ENCODE measurements at places on chromosomes 2 and 18.

GRCh38 chr18:48356151-48356745 is 52.9 kb downstream of the ZBTB7C start:
- no peak for DNase-seq

- DNase-seq = no peak
Observed at GRCh38 chr2:42786561-42787345, 5.6 kb downstream of the HAAO start.

- no peak for DNase-seq
Observed at GRCh38 chr2:236862526-236862925, 223.2 kb upstream of the COPS8 start.

- DNase-seq = no peak
Observed at GRCh38 chr2:86360776-86361175, 23.4 kb upstream of the REEP1 start.

DNA sequence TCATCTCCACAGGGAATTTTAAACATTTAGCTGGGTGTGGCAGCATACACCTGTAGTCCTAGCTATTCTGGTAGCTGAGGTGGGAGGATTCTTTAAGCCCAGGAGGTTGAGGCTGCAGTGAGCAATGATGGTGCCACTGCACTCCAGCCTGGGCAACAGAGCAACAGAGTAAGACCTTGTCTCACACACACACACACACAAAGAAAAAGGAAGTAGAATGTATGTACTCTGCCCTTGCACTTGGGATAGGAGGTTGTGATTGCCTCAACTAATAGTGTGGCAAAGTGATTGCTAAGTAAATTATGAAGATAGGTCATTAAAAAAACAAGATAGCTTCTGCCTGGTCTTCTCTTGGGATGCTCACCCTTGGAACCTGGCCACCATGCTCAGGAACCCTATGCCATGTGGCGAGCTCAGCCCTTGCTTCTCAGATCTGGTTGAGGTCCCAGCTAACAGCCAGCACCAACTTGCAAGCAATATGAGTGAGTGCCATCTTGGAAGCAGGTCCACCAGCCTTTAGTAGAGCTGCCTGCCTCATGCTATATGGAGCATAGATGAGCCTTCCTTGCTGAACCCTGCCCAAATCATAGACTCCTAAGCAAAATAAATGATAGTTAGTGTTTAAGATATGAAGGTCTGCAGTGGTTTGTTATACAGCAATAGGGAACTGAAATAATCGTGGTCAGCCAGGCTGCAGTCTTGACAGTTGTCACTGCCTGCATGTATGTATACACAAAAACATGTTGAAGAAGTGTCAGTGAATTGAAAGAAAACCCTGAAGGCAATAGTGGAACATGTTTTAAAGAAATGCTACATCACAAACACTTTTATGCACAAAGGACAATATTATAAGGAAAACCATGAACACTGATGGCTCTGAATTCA is 30.1 kb upstream of the PNO1 start:
- no peak for DNase-seq

DNA sequence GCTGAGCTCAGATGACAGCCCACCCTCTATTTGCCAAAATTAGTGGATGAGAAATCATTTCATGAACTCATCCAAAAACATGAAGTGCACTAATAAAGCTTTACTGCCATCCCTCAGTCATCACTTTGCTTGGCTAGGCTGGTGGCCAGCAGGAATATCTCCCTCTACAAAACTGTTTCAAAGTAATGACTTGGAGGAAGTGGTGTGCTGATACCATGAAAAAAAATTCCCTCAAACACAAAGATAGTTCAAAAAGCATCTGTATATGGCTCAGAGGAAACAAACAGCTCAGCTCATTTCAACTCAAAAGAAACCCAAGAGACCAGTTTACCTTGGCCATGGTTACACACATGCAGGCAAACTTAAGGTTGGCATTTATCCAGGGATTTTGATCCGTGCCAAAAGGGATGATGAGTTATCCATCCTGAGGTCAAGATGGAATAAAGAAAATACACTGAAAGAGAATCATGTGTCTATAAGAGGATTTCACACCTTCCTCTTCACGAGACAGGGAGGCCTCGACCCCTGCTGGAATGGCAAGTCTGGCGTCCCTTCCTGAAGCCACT is 18.4 kb upstream of the WIPF1 start:
- no peak for DNase-seq

DNA sequence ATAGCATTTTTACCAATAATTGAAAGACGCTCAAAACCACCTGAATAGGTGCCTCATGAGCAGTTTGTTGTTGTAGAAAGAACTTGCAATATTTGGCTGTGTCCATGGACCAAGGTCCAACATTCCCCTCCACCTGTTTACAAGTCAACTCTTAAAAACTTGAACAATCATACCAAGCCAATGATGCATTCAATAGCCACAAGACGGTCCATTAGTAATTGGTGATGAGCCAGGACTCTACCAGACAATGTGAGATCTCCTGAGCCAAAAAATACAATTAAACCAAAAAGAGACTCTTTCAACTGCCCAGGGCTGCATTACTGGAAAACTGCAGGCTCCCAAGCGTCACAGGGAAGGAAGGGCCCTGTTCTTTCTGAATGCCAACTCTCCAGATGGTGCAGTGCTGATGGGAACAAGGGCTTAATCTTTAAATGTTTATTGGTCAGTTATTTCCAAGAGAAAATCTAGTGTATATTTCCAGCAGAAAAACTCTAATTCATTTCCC is 118.8 kb upstream of the EPB41L3 start:
- DNase-seq = no peak
